ENCODE measurements at places on chromosomes 4 and X. TPM values are rescaled to one million over a fixed set of nuclear protein-coding genes. Genes with fewer than 3 reads are reported as not detected.

DNA sequence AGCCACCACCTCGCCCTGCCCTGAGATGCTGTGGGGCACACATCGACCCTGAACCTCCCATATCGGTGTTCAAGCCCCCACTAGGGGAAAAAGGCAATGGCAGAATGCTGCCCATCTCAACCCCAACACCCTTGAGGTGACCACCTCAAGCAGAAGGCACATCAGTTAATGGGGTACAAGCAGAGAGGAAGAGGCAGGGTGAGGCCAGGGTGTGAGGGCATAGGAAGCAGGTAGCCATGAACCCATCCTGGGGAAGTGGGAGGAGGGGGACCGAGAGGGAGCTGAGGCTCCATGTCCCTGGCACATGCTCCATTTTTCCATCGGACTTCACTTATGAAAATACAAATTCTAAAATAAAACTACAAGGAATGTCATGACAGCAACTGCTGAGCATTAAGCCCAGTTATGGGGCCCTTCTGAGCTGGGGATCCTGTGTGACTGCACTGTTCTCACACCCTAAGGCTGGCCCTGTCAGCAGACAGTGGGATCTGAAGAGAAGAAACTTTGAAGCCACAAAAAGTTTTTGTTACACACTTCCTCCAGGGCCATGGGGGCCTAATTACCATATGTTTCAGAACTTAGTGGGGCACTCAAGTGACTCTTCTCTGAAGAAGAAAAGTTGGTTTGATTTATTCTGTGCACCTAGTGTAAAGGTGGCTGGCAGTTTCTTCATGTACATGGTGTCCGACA, 68.2 kb upstream of the FAM241A start:
- DNase-seq = no peak

DNA sequence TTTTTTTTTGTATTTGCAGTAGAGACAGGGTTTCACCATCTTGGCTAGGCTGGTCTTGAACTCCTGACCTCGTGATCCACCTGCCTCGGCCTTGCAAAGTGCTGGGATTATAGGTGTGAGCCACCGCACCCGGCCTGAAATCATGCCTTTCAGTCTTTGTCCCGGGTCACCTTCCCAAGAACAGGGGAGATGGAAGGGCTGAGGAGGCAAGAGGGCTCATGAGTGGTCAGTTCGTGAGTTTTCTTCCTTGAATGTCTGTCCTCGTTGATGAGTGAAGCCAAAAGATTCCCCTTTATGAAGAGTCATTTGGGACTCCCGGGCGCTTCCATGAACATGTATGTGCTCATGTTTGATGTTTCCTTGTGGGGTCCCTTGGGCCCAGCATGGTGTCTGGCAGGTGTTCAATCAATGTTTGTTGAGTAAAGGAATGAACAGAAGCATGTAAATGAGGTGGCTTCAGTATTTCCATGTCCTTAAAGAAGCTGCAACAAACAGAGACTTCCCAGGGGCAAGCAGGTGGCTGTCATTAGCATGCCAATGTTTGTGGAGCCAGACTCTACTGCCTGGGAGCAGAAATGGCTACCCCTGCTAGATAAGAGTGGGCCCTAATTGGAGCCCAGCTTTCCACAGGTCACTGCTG, 3.4 kb upstream of the SEPTIN6 start:
- no peak for DNase-seq

- DNase-seq = peak; percentile 39
Observed at GRCh38 chrX:97547877-97548578, 664.3 kb downstream of the RPA4 start.

- no peak for DNase-seq
Observed at GRCh38 chr4:184097241-184097605, 120.5 kb downstream of the ENPP6 start.

- DNase-seq = peak; percentile 79
Observed at GRCh38 chr4:137124278-137124932, 407.9 kb downstream of the PCDH18 start.

DNA sequence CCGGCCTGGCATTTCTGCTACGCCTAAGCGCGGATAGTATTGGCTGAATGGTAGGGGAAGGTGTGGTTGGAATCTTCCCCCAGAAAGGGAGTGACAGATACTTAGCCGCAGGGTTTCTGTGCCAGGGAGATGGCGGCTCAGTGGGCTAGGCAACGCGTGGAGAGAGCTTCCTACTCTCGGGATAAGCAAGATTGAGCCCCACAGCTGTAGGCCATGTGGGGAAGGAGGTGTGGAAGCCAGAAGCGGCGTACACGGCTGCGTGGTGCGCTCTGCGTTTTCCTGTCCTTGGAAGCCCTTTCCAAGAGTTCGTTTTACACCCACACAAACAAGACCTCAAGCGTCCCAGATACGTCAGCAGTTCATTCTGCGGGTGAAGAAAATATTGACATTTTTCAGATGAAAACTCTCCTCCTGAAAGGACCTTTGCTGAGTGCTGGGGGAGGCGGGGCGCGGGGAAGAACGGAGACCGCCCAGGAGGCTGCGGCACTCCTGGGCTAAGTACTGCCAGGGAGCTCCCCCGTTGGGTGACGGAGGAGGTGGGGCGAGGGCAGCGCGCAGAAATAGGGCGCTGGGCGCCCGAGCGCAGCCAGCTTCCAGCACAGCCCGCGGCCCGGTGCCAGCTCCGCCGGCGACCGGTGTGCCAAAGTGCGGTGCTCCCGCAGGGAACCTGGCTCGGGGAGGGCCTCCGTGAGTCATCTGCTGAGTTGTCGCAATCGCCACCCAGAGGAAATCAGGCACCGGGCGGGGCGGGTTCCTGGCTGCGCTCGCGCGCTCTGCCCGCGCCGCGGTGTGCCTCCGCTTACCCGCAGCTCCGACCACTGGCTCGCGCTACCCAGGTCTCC, at the start of gene GPAT3:
GPAT3 (plus strand) TSS at position 589 of the 842 bp plus-strand sequence. CDS start 515 bp downstream, outside the sequence.
- DNase-seq = peak; percentile 76

- DNase-seq = no peak
Observed at GRCh38 chrX:72366701-72367454, 61.2 kb upstream of the CITED1 start.

GRCh38 chr4:141174457-141174856, 41.2 kb upstream of the RNF150 start:
- DNase-seq = no peak

DNA sequence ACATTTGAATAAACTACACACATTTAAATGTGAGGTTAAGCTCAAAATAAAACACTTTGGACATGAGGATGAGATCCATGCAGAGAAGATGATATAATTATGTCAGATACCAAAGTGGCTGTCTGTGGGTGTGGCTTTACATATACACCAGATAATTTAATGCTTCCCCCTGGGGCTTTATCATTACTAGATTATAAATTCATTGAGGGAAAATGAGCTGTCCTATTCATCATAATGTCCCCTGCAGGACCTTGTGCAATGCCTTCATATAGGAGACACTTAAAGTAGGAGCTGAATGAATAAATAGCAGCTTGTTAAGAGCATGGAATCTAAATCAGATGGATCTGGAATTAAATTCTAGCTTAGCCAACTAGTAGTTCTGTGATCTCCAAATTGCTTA, 49.7 kb downstream of the OTC start:
- DNase-seq = no peak

The ASMT gene
- not detected for total RNA-seq

Data from IMR-90 (cell line).